ENCODE measurements at places on chromosomes 1 and 21.

- no peak for DNase-seq
Observed at GRCh38 chr21:33425825-33426224, 22.6 kb downstream of the IFNGR2 start.

GRCh38 chr1:107132195-107132594 lies 8.6 kb upstream of the NTNG1 start:
- no peak for DNase-seq

DNA sequence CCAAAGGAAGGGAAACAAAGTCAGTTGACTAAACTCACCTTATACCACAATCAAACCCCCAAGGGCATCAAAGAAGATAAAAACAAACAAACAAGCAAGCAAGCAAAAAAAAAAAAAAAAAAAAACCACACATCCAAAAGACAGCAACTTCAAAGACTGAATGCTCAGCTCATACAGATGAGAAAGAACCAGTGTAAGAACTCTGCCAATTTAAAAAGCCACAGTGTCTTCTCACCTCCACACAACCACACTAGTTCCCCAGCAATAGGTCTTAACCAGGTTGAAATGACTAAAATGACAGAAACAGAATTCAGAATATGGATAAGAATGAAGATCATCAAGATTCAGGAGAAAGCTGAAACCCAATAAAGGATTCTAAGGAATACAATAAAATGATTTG lies 193.4 kb downstream of the FAF1 start:
- DNase-seq: no peak

DNA sequence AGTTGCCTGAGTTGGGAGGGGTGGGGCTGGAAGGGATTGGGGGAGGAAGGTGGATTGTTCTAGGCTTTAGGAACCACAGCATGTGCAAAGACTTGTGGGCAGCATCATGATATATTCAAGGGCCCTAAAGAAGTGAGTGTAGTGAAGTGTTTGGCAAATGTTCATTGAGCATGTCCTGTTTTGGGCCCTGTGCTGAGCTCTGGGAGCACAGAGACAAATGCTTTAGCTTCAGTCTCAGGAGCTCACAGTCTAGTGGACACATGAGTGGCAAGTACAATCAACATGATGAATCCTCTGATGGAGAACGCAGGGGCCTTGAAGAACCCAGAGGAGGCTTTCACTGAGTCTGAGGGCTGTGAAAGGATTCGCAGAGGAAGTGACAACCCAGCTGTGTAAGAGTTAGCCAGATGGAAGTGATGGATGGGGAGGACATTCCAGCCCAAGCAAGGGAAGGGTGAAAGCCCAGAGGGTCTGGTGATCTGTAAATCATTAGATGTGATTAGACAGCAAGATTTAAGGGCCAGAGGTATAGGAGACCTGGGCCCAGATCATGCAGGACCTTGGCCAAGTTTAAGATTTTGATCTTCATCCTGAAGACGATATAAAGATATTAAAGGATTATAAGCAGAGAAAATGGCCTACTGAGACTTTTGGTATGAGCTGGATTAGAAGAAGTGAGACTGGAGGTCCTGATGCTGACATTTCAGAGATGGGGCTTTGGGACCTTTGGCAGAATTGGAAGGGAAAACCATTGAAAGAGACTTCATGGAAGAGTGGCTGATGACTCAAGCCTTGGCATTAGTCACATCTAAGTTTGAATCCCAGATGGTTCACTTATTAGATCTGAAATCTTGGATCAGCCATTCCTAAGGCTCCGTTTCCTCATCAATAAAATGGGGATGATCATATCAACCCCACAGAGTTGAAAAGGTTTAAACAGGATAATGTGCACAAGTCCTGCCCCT lies 4.6 kb downstream of the IPO13 start:
- DNase-seq: no peak

DNA sequence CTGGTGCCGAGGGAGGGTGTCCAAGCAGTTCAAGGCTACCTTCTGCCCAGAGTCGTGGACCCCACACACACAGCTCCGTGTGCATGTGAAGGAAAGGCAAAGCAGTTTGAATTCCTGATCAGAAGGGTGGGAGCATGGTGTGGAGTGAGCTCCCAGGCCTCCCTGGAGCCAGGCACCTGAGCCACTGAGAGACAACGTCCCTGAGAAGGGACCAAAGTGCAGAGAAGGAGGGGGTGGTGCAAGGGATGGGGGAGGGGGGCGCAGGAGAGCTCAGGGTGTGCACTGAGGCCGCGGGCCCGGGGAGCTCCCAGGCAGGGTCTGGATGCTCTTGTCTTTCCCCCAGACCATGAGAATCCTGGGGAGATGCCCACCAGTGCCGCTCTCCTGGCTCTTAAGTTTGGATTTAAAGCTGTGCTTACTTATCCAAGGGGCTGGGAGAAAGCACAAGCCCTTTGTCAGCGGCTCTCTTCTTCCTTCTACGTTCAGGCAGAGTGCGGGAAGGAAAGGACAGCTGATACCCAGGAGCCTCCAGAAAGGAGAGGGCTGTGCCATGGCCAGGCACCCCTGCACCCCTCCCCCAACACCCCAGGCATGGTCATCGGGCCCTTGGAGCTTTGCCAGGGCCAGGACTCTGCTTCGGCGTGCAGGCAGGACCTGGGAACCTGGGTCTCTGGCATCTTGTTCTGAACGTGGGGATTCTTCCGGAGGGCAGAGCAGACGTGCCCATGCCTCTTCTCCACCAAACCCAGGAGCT lies 24.1 kb downstream of the ACTA1 start:
- no peak for DNase-seq

- no peak for DNase-seq
Observed at GRCh38 chr1:159783724-159784123, 3.0 kb downstream of the DUSP23 start.

DNA sequence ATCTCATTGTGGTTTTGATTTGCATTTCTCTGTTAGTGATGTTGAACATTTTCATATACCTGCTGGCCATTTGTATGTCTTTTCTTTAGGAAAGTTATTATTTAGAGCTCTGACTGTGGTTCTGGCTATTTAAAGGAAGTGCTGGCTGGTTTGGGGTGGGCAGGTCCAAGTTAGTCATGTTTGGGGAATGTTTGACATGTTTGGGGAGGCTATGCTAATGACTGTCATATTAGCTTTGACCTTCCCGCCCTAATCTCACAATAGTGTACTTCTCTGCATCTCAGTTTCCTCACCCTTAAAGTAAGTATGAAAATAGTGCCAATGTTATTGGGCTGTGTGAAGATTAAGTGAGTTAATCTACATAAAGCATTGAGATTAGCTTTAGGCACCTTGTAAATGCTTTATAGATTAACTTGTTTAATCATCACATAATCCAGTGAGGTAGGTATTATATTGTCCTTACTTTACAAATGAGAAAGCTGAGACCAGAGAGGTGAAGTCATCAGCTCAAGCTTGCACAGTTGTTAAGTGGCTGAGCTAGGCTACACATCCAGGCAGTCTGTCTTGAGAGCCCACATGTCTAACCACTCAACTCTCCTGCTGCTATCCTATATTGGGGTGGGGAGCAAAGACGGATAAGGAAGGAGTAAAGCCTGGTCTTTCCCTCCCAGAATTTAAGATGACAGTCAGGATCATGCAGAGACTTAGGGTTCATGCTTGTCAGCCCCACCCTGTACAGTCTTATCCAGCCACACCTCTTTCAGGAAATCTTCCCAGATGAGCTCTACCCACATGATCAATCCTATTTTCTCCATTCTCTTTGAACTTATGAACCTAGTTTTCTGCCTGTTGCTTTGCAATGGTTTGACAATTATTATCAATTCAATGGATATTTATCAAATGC lies 22.8 kb upstream of the CRNN start:
- no peak for DNase-seq

DNA sequence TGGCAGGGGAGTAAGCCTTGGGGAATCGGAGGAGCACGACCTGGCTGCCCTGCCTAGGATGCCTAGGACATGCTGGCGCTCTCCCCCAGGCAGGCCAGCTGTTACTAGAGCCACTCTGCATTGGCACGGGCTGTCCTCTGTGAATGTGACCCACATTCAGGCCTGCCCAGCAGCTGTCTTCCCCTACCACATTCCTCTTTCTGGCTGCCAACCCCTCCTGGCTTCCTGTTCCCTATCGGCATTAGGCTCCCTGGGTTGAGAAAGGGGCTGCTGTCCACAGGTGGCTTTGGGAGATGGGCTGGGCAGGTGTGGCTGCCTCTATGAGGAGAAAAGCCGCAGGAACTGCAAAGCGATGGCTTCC lies 2.3 kb upstream of the NFASC start:
- DNase-seq: no peak

- no peak for DNase-seq
Observed at GRCh38 chr1:180566495-180566894, 7.7 kb downstream of the OVAAL start.

GRCh38 chr1:12087797-12088314 lies 24.8 kb downstream of the TNFRSF8 start:
- no peak for DNase-seq

DNA sequence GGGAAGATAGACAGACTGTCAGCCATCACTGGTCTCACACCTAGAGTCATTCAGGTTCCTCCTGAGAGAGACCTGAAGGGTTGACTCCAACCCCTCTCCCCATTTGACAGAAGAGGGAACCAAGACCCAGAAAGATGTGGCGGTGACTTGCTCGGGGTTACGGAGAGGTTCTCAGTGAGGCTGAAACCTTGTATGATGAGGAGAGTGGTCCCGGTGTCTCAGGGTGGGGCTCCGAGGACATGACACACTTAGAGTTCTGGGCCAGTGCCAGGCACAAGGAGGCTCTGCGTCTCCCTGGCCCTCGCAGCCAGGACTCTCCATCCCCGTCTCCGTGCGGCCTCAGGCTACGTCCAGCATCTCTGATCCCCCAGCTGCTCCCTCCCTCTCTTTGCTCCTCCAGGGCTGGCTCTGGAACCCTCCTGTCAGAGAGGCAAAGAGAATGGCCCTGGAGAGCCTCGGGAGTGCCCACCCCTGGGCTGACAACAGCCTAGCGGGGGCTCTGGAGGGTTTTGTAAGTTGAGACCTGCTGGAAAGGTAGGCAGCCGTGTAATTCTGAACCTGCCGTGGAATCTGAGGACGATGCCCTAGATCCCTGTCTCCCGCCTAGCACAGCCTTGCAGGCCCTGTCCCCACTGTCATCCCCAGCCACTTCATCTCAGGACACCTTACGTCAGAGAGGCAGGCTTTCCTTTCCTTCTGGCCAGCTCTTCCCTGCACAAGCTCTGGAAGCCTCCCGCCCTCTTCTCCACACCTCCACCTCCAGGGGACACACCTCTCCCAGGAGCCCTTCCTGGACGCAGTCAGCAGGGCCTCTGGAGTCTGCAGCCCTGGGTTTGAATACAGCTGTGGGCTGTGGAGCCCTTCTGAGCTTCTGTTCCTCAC lies 4.1 kb downstream of the EFHD2 start:
- DNase-seq: no peak

DNA sequence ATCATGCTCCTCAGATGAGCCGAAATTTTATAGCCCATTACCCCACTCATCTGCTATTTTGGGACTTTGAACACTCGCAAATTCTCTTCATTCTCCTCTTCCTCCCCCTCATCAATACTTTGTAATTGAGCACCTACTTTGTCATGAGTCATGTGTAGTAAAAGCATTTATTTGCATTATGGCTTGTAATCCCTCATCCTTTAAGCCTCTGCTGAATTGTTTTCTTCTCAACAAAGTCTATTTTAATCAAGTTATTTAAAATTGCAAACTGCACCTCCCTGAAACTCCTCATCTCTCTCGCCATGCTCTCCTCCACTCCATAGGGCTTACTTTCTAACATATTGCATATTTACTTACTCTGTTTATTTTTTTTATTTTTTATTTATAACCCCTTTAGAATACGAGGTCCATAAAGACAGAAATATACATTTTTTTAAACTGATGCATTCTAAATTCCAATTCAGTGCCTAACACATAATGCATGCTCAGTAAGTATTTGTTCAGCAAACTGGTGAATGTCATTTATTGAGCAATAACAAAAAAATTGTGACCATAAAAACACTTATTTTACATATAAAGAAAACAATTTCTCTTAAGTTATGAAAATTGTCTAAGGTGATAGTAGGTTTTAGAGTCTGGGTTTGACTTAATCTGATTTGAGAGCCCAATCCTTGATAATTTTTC lies 161.7 kb downstream of the FASLG start:
- peak; percentile 31 for DNase-seq

- DNase-seq: peak; percentile 83
Observed at GRCh38 chr1:8082945-8083344, 56.8 kb upstream of the ERRFI1 start.
